ENCODE measurements at places on chromosomes 7 and 10.
A peak's percentile ranks its signal among the peaks of the same experiment; 100 is the strongest.

GRCh38 chr10:34895977-34896376 is 80.9 kb upstream of the PARD3 start:
- DNase-seq: no peak

GRCh38 chr10:6738112-6738768 is 158.2 kb upstream of the PRKCQ start:
- DNase-seq: no peak

DNA sequence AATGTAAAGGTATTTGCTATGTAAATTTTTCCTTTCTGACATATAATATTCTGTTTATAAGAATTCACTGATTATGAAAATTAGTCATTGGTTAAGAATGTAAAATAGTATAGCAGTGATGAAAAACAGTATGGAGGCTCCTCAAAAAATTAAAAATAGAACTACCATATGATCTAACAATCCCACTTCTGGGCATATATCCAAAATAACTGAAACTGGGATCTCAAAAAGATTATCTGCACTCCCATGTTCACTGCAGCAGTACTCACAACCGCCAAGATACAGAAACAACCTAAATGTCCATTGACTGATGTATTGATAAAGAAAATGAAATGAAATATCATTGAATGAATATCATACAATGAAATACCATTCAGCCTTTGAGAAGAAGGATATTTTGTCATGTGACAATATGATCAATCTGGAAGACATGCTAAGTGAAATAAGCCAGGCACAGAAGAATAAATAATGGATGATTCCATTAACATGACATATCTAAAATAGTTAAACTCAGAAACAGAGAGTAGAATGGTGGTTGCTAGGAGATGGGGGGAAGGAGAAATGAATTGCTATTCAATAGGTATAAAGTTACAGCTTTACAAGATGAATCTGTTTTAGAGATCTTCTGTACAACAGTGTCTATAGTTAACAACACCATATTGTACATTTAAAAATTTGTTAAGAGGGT is 14.0 kb downstream of the C10orf88 start:
- peak; percentile 9 for DNase-seq

GRCh38 chr7:44735403-44736165 is 13.1 kb upstream of the ZMIZ2 start:
- DNase-seq: no peak

GRCh38 chr7:76292213-76292573 is 10.3 kb upstream of the HSPB1 start:
- DNase-seq: no peak

DNA sequence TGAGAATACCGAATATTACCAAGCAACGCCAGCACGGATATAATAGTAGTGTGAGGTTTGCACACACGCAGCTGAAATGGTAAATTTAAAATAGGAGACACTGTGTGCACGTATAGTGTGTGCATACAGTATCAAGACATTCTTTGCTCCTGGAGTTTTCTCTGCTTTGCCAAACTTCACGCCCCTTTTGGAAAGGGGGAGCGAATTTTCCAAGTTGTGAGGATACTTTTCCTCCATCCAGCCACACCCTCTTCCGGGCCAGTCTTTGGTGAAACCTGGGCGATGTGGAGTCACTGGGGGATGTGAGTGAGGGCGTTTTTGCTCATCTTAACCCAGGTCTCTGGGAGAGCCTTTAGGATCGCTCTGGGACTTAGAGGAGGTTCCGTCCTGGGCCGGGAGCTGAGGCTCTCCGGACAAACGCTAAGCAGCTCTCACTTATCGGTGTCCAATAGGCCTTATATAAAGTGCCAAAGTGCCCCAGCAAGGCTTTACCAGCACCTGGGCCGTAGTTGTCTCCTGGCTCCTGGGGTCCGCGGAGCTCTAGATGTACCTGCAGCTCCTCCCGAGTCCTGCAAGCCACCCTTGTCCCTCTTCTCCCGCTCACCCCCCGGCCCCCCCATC is 160.0 kb upstream of the MKI67 start:
- DNase-seq: no peak

- no peak for DNase-seq
Observed at GRCh38 chr10:130352291-130352645, 216.1 kb downstream of the GLRX3 start.

GRCh38 chr7:79778786-79779770 is 325.6 kb upstream of the MAGI2 start:
- no peak for DNase-seq

- DNase-seq: no peak
Observed at GRCh38 chr10:2296179-2296891, 559.0 kb upstream of the ADARB2 start.

GRCh38 chr10:3624367-3624766 is 160.6 kb downstream of the KLF6 start:
- no peak for DNase-seq

GRCh38 chr7:96067321-96067720 is 254.6 kb downstream of the SLC25A13 start:
- DNase-seq: no peak

- no peak for DNase-seq
Observed at GRCh38 chr7:23689165-23689564, 9.2 kb downstream of the FAM221A start.

DNA sequence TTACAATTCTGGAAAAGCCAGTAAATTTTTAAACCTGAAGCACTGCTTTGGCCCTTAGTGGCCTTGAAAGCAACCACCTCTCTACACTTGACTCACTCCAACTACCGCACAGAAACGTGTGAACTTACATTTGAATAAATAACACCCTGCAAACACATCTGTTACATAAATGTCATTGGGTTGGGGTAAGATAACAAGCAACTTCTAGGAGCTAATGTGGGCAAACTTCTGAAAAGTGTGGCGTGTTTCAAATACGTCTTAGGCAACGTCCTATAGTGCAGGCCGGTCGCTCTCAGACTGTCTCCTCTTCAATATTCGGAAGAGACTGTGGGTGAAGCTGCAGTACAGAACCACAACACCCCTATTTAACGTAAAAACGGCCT is 474 bp downstream of the ORC5 start:
- DNase-seq: peak; percentile 21

DNA sequence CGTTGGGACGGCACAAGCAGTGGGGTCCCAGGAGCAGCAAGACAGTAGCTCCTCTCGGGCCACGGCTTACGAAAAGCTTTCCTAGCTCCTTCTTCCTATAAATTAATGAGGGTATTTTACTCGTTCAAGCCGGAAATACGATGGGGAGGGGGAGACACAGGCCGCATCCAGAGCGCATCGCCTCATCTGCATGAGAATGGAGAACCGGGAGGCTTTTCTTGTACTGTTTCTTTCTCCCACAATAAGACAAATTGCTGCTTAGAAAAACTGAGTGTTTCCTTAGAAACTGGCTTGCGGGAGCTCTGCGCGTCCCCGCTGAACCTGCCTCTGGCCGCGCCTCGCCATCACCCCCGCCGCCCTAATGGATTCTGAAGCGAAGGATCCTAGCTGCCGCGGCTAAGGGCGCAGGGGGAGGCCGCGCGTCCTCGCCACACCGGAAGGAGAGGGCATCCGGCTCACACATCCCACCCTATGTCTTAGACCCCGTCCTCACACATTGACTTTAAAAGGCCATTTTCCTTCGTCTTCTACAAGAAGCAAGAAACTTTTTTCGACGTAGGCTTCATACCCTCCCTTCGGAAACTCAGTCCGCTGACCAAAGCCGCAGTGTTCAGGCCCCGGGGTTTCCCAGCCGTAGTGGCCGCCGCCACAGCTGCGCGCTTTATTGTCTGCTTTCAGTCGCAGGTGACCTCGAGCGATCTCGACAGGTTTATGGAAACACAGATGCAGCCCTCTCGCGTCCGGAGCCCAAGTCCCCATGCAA is 8.8 kb downstream of the NXPH1 start:
- DNase-seq: no peak

- no peak for DNase-seq
Observed at GRCh38 chr7:68207676-68208075, 1211.0 kb downstream of the TYW1 start.

DNA sequence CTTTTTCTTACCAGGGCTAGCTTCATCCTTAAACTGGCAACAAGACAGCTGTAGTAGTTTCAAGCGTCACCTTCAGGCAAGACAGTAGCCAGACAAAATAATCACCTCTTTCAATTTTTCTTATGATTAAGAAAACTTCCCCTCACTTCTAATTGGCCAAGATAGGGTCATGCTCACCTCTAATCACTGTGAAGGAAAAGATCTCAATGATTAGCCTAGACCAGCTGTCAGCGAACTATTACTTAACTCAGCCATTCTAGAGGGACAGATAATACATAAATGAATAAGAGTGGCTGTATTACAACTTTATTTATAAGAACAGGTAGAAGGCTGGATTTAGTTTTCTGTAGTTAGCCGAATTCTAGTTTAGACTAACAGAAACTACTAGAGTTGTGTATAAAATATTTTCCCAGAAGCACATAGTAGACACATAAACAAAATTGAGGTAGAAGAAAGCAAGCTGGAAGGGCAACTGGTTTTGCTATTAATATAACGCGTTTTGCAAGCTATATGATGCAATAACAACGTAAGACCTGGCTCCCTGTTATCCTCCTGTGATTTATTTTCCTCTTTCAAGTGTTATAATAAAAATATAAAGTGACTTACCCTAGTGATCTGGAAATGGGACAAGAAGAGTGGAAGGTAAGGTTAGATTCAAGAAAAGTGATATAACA is 64.3 kb downstream of the ELAPOR2 start:
- no peak for DNase-seq

GRCh38 chr10:29826221-29826620 is 191.4 kb upstream of the SVIL start:
- DNase-seq: no peak

DNA sequence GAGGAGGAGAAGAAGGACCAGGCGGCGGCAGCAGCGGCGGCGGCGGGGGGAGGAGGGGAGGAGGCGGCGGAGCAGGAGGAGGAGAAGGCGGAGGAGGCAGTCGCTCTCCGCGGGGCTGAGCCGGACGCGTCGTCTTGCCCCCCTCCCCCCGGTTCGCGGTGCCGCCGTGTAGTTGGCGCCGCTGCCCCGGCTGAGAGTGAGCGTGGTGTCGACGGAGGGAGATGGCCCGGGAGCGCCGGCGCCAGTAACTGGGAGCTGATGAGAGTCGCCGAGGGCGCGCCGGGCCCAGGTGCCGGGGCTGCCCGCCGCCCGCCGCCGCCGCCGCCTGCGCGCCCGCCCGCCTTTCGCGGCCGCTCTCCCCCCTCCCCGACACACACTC is 257 bp downstream of the WAC start:
- DNase-seq: no peak

- DNase-seq: no peak
Observed at GRCh38 chr7:55431898-55432297, 66.8 kb downstream of the LANCL2 start.

DNA sequence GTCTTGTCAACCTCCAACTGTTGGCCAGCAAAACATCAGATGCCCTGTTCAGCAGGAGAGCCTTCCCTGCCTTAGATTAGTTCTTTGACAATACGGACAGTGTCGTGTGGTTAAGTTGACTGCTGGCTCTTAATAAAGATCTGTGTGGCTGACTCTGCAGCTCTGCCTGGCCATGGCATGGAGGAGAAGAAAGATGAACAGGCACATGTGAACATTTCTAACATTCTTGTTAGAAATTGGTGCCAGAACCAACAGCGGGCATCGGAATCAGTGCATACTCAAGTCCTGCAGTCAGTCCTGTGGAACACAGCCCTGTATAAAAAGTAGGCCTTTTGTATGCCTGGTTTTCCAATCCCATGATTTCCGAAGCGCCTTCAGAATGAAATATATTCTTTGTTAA is 455.6 kb downstream of the POM121L12 start:
- no peak for DNase-seq

GRCh38 chr10:68315582-68315981 is 16.3 kb upstream of the HNRNPH3 start:
- DNase-seq: no peak

- no peak for DNase-seq
Observed at GRCh38 chr7:115782696-115783490, 247.7 kb downstream of the TFEC start.

DNA sequence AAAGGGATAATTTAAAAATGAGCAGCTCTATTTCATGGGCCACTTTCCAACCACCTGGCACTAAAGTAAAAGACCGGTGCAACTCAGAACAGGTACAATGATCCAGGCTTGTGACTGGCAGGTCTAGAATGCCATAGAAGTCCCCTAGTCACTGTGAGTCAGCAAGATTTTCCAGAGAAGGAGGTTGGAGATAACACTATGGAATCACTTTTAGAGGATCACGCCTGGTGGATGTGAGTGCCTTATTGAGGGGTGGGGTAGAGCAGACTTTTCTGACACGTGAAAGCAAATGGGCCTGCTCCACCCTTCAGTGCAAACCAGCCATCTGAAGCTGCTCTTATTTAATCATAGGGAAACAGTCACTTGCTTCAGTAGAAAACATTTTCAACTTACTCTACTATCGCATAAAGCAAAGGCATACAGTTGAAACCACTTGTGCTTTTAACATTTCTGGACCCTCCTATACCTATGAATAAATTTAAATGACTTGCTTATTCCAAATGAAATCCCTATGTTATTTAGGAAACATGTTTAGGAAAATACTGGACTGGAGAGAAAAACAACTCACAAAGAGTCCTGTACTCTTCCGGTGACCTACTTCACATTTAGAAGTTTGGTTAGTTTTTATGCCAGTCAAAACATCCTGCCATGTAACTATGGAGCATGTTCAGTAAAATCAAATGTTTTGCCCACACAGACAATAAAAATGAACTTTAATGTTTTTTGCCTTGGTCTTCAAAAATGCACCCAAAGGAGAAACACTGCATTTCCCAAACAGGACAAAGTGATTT is 21.5 kb upstream of the AKR1C1 start:
- peak; percentile 54 for DNase-seq

DNA sequence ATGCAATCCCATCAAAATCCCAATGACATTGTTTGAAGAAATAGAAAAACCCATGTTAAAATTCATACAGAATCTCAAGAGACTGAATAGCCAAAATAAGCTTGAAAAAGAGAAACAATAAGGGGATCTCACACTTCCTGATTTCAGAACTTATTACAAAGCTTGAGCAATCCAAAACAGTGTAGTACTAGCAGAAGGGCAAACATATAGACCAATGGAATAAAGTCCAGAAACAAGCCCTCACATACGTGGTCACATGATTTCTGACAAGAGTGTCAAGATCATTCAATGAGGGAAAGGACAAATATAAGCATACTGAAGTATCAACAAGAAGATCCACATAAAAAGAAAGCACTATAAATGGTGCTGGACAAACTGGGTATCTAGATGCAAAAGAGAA is 31.9 kb downstream of the MICU1 start:
- DNase-seq: no peak

DNA sequence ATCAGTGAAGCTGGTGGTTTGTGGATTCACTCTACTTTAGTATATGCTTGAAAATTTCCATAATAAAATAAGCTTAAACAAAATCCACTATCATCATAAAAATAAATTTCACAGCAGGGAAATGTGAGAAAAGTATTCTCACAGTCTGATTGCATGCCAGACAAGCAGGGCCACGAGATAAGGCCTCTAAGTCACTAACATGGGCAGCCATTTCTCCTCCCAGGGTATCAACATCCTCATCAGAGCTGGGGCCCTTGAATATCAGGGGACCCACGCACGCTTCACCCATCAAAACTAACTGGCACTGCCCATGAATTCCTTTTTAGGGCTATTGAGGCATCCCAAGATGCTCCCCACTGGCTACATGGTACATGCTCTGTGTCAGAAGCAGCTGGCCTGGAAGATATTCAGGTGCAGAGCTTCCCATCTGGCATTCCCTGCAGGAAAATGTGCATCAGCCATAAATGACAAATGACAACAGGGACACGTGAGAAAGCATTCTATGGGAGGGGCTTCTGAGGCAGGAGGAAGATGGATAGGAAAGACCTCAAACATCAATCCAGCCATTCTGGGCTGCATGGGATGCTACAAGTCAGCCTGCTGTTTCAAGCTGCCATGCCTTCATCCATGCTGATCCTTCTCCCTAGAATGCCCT is 17.4 kb downstream of the CCDC6 start:
- no peak for DNase-seq

- DNase-seq: no peak
Observed at GRCh38 chr10:129809841-129810240, 154.2 kb downstream of the EBF3 start.

Measured in hematopoietic multipotent progenitor cell treated with erythropoietin and hydrocortisone succinate and interleukin-3 and kit ligand, for 15 days (in vitro differentiated cells).